ENCODE measurements at places on chromosomes 12 and 14.

GRCh38 chr14:90596733-90597132 lies 199.9 kb downstream of the CALM1 start:
- no peak for DNase-seq

GRCh38 chr12:132948146-132949066 lies 7.7 kb downstream of the ZNF605 start:
- DNase-seq, result no peak

DNA sequence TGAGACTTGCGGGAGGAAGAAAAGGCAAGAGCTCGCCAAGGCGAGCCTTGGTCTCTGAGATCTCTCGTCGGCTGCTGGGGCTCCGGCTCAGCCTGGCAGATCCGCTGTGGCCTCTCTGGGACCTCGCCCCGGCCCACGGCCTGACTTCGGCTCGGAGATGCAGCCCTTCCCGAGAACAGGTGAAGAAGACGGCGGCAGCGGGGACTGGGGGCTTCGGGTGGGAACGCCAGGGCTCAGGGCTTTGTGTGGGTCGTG lies 6.0 kb upstream of the HOXC9 start:
- DNase-seq, result no peak

DNA sequence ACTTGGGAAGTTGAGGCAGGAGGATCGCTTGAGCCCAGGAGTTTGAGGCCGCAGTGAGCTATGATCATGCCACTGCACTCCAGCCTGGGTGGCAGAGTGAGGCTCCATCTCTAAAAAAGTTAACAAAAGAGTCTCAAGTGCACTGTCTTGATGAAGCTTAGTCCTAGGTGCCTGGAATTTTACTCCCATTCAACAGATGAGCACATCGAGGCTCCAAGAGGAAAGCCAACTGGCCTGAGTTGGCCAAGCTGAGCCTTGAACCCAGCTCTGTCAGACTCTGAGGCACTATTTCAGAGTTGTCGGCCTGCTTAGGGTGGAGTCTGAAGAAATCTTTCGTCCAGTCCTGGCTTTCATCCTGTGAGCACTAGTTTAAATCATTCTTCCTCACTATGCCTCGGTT lies 98.1 kb upstream of the MAP1LC3B2 start:
- DNase-seq, result no peak

- no peak for DNase-seq
These were observed 17.3 kb upstream of the TMPRSS12 start for GRCh38 chr12:50825372-50825838.

DNA sequence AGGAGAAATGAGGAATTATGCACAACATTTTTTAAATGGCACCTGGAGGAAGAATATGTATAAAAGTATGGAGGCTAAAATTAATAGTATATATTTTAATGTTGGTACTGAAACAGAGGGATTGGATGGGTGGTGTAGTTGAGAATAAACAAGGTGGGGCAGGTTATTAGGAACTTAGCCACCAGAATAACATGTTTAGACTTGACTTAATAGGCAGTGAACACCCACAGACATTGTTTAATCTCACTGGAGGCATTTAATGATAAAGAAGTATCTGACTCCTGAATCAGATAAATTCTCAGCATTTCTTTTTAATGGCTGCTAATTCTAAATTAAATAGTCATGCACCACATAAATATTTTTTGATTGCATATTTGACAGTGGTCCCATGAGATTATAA lies 139.7 kb downstream of the CNTN1 start:
- DNase-seq, result no peak

GRCh38 chr14:33985242-33985641 lies 34.4 kb upstream of the EGLN3 start:
- no peak for DNase-seq

- no peak for DNase-seq
These were observed 168.9 kb upstream of the NOVA1 start for GRCh38 chr14:26766726-26767125.

DNA sequence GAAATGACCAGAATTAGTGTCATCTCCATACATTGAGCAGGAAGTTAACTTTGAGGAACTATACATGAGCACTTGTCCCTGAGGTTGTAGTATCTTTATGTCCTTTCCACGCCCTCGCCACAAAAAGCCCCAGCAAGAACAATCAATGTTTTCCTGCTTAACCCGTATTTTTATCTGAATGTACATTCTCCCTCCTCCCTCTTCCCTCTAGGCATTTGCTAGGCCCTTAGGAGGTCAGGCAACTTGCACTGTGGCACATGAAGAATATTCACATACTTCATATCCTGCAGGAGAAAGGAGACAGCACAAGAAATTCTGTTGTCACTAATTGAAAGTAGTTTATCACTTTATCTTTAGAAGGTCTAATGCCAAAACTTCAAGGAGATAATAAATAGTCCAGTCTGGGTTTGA lies 18.1 kb upstream of the DUSP6 start:
- no peak for DNase-seq

DNA sequence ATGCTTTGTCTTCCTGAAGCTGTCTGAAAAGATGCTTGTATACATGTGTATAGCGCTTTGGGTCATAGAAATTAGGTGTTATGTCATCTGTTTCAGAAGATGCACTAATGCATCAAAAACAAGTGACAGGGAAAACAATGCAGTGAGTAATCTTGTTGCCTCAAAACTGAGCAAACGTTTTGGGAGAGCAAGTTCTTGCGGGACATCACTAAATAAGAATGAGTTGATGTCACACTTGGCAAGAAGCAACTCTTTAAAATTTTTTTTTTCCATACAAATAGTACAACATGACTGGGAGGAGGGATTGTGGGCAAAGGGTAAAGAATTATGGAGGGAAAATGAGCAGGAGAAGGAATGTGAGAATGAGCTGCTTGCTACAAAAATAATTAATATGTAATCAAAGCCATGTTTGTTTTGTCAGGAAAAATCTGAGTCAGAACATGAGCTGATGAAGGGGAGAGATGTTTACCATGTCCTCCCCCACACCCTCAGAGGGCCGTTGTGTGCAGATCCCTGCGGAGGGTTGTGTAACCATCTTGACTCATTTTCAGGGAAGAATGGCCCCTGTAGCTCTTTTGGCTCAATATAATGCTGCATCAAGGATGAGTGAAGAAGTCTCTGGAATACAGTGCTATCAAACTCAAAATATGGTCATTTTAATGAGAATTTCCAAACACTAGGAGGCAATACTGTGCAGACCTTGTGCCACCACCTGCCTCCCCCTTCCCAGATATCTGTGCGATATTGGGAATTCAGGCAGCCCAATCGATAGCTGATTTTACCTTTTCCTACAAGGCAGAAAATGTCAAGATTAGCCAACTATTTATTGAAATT lies 41.4 kb downstream of the BORCS5 start:
- DNase-seq, result no peak

- no peak for DNase-seq
These were observed 21.7 kb upstream of the VRTN start for GRCh38 chr14:74326369-74327152.

Measured in stimulated activated CD8-positive, alpha-beta memory T cell treated with anti-CD3 and anti-CD28 coated beads, Interleukin-7, amount 100 ng/mL, for 1 hour (primary cell).